Common myeloid progenitor, CD34-positive (primary cell): ENCODE measurements at places on chromosomes 3 and 15.

GRCh38 chr15:69554279-69554961 is 101.8 kb downstream of the RPLP1 start:
- no peak for DNase-seq

GRCh38 chr3:148343416-148343815 is 354.3 kb upstream of the AGTR1 start:
- DNase-seq = no peak

- no peak for DNase-seq
Observed at GRCh38 chr15:57033715-57034439, 115.4 kb downstream of the TCF12 start.

DNA sequence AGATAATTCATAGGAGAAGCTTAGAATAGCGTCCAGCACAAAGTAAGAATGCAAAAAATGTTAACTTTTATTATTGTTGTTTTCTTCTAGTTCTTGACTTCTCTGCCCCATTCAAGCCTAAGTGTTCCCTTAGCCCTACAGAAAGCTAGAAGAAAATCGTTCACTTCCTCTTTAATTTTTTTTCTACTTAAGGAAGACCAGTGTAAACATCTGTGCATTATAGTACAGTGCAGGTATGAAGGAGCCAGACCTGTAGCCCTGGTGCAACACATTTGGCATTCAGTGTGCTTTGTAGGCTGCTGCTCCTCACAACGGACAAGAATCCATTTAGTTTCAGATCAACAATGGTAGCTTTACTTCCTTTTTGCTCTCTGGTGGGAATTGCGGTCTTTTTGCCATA is 127.8 kb upstream of the SLC7A14 start:
- DNase-seq = no peak

DNA sequence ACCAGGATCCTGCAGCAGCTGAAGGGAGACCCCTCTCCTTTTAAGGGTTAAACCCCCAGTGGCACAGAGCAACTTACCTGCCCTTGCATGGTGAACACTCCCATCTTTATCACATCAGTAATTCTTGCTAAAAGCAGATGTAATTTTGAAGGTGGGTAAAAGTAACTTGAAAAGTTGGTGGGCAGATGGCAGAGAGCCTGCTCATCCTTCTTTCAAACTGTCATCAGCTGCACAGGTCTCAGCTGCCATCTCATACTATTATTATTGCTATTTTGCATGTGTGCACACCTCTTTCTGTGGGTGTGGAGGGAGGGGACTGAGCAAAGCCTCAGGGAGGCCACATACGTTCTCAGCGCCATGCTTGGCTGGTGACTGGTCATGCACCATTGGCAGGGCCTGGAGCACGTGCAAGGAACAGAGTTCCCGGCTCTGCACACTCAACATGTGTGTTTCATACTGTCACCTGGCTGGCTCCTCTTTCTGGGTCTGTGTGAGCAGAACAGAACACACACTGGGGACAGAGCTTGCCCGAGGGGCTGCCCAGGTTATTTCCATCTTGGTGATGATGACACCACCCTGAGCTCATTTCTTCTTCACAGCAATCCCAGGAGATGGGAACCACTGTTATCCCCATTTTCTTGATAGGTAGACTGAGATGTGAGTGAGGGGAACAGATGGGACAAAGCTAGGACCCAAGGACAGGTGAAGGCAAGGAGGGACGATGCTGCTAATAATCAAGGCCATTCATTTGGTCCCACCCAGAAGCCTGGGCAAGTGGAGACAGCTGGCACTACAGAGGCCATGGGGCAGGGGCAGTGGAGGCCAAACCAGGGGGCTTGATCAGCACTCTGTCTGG is 95.8 kb upstream of the KLF13 start:
- peak; percentile 20 for DNase-seq

GRCh38 chr3:148852271-148852992 is 12.7 kb upstream of the CPA3 start:
- no peak for DNase-seq

GRCh38 chr3:24451461-24452099 is 43.1 kb downstream of the THRB start:
- no peak for DNase-seq

DNA sequence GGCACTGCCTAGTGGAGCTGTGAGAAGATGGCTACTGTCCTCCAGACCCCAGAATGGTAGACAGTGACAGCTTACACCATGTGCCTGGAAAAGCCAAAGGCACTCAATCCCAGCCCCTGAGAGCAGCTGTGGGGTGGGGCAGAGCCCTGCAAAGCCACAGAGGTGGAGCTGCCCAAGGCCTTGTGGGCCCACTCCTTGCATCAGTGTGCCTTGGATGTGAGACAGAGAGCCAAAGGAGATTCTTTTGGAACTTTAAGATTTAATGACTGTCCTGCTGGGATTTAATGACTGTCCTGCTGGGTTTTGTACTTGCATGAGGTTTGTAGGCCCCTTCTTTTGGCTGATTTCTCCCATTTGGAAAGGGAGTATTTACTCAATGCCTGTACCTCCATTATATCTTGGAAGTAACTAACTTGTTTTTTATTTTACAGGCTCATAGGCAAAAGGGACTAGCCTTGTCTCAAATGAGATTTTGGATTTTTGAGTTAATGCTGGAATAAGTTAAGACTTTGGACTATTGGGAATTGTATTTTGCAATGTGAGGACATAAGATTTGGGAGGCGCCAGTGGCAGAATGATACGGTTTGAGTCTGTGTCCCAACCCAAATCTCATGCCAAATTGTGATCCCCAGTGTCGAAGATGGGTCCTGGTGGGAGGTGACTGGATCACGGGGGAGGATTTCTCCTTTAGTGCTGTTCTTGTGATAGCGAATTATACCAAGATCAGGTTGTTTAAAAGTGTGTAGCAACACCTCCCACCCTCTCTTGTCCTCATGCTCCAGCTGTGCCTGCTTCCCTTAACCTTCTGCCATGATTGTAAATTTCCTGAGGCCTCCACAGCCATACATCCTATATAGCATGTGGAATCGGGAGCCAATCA is 80.4 kb downstream of the MYO5A start:
- DNase-seq = no peak

- peak; percentile 47 for DNase-seq
Observed at GRCh38 chr3:27723001-27723445, 900 bp upstream of the EOMES start.

- DNase-seq = no peak
Observed at GRCh38 chr3:177055605-177056571, 141.4 kb downstream of the TBL1XR1 start.

DNA sequence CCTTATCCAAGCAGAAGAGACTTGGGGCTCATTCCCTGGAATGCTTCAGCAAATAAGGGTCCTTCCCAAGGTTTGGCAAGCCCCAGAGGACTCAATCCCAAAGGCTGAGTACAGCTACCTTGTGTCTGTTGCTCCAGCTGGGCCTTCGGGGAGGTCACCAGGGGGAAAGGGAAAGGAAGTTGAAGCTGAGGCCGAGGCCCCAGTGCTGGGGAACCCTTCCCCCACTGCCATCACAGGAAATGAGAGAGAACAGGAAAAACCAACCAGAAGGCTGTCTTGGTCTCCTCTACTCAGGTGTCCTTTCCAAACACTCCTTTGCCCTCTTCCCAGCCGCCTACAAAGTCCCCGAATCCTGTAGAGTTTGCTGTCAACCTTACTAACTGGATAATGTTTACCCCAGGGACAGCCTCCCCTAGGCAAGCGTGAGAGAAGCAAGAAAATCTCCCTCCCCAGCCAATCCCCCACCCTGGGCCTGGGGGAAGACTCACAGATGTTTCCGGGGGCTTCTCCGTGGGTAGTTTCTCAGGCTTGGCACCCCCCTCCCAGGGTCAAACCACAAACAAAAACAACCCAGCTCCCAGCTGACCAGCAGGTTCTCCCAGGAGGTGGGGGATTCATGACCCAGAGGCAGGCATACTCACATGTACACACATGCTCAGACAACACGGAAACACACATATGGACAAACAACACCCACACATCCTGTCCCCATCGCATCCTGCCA is 5.5 kb downstream of the CSRNP1 start:
- peak; percentile 95 for DNase-seq

DNA sequence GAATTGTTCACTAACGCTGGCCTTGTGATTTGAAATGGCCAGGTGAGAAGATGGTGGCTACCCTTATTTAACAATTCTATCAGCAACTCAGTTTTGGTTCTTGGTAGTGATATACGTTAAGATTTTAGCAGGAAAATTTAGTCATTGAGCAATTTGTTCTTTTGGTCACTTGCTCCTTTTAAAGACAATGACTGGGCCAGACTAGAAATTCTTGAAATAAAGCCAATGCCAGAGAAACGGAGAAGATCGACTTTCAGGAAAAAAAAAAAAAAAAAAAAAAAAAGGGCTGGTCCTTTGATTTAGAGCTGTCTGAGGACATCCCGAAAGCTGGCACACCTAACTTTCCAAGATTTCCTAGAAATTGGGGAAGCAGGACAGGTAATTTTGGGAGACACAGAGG is 178.5 kb downstream of the FNDC3B start:
- DNase-seq = no peak

- no peak for DNase-seq
Observed at GRCh38 chr15:39330061-39330460, 250.8 kb upstream of the THBS1 start.

- DNase-seq = no peak
Observed at GRCh38 chr15:83764201-83764838, 110.4 kb downstream of the ADAMTSL3 start.

GRCh38 chr3:5110337-5110736 is 11.8 kb upstream of the ARL8B start:
- no peak for DNase-seq

GRCh38 chr15:60656481-60656880 is 177.5 kb upstream of the ICE2 start:
- DNase-seq = no peak

GRCh38 chr15:55993804-55994560 is 570 bp upstream of the NEDD4 start:
- DNase-seq = peak; percentile 25

GRCh38 chr15:28219116-28219515 is 102.9 kb downstream of the HERC2 start:
- DNase-seq = no peak

DNA sequence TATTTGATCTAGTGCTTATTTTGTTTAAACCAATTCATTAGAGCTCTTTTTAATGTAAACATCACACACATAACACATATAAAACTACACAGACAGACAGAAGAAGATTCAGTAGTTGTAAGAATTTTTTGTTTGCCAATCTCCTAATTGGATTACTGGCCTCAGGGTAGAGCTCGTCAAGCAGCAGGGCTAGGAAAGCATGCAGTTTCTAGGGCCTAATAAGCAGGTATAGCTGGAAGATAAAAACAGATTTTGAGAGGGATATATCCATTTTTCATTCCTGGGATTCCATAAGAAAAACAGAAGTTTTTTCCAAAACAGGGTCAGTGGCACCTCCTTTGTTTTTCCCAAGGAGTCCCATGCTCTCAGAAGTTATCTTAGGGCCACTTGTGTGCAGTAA is 265.2 kb upstream of the SGO1 start:
- DNase-seq = no peak

DNA sequence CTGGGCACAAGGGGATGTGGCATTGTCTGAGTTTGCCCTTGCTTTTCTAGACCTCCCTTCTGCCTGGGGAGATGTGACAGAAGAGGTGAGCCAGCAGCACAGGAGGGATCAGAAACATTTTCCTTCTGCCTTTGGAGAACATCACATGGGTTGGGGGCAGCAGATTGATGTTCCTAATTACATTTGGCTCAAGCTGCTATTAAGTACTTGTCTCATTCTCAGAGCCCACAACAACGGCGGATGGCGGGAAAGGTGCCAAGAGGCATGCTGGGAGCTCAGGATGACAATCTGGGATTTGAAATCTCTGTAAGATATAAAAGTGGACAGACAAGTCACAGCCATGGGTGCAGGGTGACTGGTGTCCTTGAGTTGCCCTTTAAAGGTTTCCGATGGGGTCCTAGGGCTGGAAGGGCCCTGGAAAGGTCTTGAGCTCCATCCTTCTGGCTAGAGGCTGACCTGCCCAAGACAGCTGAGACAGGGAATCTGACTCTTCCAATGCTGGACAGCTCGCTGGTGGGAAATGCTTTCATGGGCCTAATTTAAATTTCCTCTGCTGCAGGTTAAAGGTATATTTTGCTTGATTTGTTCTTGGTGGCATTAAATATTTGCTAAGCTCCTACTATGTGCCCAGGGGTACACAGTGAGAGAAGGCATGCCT is 2.4 kb upstream of the CORO2B start:
- DNase-seq = no peak

DNA sequence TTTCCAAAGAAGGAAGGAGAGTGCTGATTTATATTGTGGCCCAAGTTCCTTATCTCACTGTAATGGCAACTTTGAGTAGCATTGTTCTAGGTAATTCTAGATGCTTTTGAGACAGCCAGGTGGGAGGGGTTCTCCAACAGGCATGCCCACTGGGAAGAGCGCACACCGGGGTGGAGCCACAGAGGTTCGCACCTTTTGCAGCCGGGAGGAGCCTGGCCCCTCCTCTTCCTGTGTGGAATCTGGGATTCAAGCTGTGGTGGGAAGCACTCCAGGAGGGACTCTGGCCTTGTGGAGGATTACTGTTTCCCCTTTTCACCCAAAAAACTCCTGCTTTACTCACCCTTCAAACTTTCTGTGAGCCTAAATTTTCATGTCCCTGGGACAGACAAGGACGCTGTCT is 53.1 kb downstream of the CFAP20DC start:
- no peak for DNase-seq

DNA sequence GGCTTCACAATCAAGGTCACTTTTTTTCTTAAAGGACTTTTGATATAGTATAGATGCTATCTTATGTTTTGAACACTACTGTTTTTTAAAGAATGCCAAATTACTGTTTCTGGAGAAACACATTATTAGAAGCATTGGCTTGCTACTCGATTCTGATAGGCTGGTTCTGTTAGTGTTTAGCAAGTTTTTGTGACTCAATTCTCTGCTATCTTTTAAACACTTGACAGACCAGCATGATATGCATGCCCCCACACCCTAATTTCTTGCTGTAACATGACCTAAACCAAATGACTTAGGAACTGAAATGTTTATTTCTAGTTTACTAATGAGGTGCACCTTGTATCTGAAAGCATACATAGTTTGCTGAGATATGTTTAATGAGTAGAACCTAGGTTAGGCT is 5.5 kb upstream of the IL20RB start:
- no peak for DNase-seq

GRCh38 chr3:15637131-15637951 is 35.8 kb downstream of the BTD start:
- DNase-seq = no peak

GRCh38 chr15:66076591-66077319 is 176.8 kb downstream of the MEGF11 start:
- DNase-seq = no peak

GRCh38 chr3:107523289-107523538 is 452 bp downstream of the BBX start:
- no peak for DNase-seq

DNA sequence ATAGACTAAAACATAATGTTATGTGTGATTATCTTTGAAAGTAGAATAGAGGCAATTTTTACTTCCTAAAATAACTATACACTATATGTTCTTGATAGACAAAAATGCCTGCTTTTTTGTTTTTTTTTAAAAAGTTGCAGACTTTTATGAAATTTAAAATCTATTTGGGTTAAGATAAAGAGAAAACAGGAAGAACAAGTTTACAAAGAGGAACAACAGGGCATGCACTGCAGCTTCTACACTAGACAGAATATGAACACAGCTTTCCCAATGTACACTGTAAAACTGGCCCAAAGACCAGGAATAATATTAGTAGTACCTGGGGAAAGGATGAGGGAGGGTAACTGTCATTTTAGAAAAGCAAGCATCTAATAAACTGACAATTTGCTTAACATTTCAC is 53.7 kb downstream of the NR1I2 start:
- peak; percentile 12 for DNase-seq
